Stimulated activated CD4-positive, alpha-beta T cell treated with anti-CD3 and anti-CD28 coated beads, Interleukin-15, amount 100 ng/mL, for 48 hours (primary cell): ENCODE measurements at places on chromosomes 4 and X.

DNA sequence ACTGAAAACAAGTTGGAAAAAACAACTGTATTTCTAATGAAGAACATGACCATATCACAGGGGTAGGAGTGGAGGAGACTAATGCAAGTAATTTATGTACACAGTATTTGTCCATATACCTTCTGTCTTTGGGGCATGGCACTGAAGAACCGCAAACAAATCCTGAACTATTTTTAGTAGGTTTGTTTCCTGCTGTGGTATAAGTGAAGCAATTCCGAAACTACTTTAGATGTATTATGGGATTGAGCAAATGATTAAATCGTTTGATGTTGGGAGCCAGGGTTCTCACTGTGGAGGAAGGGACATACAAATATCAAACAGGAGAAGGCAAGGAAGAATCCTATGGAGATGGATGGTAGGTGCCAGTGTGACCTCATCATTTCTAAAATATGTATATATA is 18.9 kb upstream of the SH3KBP1 start:
- DNase-seq, result no peak

DNA sequence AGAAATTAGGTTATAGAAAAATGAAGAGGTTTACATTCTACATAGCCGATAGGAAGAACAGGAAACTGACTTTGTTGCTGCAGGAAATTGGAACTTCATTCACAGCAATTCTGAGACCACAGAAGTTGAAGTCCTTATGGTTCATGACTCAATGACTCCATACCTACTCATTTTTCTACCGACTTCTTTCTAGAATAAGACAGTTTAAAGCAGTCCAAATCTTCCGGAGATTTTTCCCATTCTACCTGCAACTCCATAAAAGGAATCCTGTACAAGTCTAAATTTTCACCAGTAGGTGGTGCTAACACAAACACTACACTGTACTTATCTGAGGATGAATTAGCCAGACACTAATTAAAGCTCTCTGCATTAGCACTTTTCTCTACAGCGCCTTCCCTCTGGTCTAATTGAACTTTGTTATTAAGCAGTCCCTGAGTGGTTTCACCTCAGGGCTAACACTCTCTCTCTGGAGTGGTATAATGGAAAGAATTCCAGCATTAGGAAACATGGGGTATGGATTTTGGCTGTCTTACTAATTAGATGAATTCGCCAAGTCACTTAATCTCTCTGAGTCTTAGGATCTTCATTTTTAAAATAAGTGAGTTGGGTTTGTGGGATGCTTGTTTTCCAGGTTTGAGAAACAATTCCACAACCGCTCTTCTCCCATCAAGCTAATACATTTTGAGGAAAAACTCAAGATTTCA is 167.9 kb downstream of the SMIM20 start:
- no peak for DNase-seq

- no peak for DNase-seq
Measured at GRCh38 chrX:69314436-69315348, 149.4 kb upstream of the PJA1 start.

DNA sequence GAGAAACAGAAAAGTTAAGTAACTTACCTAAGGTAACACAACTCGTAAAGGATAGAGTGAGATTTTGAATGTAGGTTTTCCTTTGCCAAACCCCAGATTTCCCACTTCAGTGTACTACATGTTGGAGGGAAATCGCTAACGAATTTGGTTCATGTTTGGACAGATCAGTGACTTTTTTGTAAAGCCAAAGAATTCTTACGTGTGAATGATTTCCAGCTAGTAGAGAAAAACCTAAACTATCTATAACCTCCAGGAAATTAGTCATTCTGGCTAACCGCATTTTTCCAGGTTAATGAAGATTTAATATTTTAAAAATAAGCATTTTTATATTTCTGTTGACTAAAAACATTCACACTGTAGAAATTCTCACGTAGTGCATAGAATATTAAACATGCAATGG is 7.2 kb downstream of the TENM3 start:
- no peak for DNase-seq
